ENCODE measurements at places on chromosomes 11 and 22. TPM values are rescaled to one million over a fixed set of nuclear protein-coding genes. Genes with fewer than 3 reads are reported as not detected.

LRRC10B gene
- total RNA-seq: not detected

MMP1 gene
- 8.8 TPM for total RNA-seq

PNPLA5 gene
- total RNA-seq: not detected

IGSF22 gene
- 0.23 TPM for total RNA-seq

NXPE4 gene
- total RNA-seq: not detected

NPAS4 gene
- 0.72 TPM for total RNA-seq

MS4A15 gene
- not detected for total RNA-seq

MAPK8IP2 gene
- 0.68 TPM for total RNA-seq

MS4A12 gene
- not detected for total RNA-seq

C11orf65 gene
- total RNA-seq: 0.68 TPM

Data from spleen (tissue), 13 donors.